ENCODE measurements at places on chromosomes 12 and 14.

GRCh38 chr12:3445119-3445978, 45.7 kb upstream of the PRMT8 start:
- no peak for DNase-seq

DNA sequence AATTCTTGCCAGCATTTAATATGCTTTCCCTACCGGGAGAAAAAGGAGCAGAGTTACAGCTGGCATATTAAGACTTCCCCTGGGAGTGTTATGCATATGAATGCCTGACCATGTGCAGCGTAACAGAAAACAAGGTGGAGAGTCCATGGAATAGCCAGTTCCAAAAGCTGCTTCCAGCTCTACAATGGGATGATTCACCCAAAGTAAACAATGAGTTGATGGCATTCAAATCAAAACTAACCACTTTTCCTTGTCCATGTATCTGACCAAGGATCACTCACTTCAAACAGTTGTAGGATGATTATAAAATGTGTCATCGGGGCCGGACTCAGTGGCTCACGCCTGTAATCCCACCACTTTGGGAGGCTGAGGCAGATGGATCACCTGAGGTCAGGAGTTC, 48.1 kb upstream of the BICDL1 start:
- no peak for DNase-seq

- no peak for DNase-seq
Measured at GRCh38 chr12:132754160-132754932, 7.3 kb downstream of the ANKLE2 start.

- no peak for DNase-seq
Measured at GRCh38 chr12:112517730-112518364, 99.1 kb downstream of the PTPN11 start.

- DNase-seq: no peak
Measured at GRCh38 chr12:14954269-14954668, 7.1 kb downstream of the ARHGDIB start.

- no peak for DNase-seq
Measured at GRCh38 chr14:96156804-96157760, 47.6 kb upstream of the BDKRB2 start.

DNA sequence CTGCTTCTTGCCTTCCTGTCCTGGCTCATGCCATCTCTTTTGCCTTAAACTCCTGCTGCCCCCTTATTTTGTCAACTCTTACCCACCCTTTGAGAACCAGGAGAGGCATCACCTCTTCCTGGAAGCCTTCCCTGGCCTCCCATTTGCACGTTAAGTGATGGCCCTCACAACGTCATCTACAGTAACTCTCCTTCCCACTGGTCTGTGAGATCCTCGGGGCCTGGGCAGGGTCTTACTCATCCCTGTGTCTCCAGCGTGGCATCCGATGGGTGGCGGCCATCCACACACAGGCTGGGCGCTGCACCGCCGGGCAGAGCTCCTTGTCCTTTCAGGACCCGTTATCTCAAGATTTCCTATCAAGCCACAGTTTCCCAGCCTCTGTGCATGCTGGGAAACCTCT, 16.8 kb upstream of the CACNA2D4 start:
- DNase-seq: no peak

GRCh38 chr12:12645485-12645884, 33.8 kb downstream of the CREBL2 start:
- DNase-seq: no peak

DNA sequence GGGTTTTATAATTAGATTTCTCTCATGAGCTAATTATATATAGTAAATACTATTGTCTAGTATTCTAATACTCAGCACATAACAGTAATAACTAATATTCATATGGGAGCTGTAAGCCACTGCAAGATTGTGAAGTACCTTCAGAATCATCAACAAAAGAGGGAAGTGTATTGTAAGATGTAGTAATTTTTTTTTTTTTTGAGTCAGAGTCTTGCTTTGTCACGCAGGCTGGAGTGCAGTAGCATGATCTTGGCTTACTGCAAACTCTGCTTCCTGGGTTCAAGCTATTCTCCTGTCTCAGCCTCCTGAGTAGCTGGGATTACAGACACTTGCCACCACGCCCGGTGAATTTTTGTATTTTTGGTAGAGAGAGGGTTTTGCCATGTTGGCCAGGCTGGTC, 3.1 kb downstream of the GPR33 start:
- no peak for DNase-seq

- DNase-seq: no peak
Measured at GRCh38 chr14:45084946-45085346, 1.0 kb downstream of the PRPF39 start.

GRCh38 chr12:61490526-61491498, 769.4 kb upstream of the USP15 start:
- DNase-seq: no peak

All from stimulated activated CD8-positive, alpha-beta memory T cell treated with anti-CD3 and anti-CD28 coated beads, Interleukin-12 subunit alpha, Interleukin-12 subunit beta, amount 100 ng/mL, for 4 hours (primary cell).